COR-L47 (cell line): ENCODE measurements at places on chromosomes 1 and 21.

DNA sequence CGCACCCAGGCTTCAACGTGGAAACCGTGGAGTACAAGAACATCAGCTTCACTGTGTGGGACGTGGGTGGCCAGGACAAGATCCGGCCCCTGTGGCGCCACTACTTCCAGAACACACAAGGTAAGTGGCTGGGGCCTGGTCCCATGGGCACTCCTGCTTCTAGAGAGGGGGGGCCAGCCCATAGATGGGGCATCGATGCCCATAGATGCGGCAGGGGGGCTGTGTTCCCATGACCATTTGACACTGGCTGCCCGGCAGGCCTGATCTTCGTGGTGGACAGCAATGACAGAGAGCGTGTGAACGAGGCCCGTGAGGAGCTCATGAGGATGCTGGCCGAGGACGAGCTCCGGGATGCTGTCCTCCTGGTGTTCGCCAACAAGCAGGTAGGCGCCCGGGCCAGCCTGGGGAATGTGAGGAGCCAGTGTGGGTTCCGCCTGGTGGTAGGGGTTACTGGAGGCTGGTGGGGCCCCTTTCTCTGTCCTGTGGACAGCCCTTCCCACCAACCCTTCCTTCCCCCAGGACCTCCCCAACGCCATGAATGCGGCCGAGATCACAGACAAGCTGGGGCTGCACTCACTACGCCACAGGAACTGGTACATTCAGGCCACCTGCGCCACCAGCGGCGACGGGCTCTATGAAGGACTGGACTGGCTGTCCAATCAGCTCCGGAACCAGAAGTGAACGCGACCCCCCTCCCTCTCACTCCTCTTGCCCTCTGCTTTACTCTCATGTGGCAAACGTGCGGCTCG is 5.6 kb downstream of the C1orf35 start:
- no peak for DNase-seq

DNA sequence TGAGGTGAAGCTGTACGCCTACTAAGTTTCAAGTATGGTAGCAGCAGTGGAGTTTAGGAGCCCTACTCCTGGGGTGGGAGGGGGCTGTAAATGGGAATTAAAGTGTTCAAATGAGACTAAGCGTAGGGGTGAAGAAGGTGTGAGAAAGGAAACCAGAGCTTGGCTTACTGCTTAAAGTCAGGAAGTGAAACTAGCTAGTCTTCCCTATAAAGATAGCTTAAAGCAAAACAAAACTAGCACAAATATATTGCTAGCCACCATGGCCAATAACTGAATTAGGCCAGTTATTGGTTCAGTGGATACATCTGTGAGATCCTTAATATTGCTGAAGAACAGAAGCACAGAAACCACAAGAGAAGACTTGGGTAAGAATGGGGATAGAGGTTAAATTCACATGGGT is 492.2 kb upstream of the PKN2 start:
- no peak for DNase-seq

DNA sequence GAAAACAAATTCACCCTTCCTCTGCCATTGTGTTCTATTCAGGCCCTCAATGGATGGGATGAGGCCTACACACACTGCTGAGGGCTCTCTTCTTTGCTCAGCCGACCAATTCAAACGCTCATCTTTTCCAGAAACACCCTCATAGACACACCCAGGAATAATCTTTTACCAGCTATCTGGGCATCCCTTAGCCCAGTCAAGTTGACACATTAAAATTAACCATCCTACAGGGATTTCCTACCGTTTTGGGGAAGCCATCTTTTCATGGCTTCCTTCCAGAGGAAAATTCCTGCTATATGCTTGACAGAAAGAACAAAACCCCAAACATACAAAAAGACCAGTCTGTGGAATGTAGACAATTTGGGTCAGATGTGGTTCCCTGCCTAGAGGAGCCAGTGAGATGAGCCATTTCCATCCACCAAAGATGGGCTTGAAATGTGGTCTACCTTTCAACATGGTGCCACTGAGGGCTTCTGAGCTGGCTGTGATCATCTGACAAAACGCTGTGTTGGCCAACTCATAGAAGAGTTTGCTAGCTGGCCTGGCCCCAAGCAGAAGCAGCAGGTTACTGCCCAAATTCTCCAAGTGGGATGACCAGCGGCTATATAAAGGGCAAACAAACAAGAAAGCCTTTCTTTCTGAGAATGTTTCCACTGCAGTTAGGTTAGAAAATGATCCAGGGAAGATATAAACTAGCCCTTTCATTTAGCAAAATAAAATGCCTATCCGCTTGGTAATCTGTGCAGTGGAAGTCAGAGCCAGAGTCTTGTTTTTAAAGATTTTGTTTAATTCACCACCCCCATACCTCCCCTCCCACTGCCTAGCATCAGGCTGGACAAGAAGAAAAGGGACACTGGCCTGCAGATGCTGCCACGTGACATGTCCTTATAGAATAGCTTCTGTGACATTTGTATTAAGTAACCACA is 69.1 kb upstream of the MRPS6 start:
- no peak for DNase-seq

DNA sequence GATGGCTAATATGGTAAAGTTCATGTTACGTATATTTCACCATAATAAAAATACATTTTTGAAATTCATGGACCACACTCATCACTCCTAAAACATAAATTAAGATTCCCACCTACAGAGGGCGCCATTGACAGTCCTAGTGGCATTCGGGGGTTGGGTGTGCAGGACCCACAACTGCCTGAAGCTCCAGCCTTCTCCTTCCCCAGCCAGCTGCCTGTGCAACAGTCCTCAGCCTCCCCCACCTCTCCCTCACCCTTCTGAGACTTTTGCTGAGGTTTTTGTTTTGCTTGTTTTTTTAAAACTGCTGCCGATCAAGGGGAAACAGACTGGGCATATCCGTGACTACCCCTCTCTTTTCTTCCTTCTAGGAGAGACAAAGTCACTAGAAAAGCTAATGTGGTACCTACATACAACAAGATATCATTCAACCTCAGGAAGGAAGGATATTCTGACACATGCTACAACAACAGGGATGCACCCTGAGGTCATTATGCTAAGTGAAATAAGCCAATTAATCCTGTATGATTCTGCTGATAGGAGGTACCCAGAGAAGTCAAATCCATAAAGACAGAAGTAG is 9.2 kb upstream of the EVA1C start:
- DNase-seq: peak; percentile 51

DNA sequence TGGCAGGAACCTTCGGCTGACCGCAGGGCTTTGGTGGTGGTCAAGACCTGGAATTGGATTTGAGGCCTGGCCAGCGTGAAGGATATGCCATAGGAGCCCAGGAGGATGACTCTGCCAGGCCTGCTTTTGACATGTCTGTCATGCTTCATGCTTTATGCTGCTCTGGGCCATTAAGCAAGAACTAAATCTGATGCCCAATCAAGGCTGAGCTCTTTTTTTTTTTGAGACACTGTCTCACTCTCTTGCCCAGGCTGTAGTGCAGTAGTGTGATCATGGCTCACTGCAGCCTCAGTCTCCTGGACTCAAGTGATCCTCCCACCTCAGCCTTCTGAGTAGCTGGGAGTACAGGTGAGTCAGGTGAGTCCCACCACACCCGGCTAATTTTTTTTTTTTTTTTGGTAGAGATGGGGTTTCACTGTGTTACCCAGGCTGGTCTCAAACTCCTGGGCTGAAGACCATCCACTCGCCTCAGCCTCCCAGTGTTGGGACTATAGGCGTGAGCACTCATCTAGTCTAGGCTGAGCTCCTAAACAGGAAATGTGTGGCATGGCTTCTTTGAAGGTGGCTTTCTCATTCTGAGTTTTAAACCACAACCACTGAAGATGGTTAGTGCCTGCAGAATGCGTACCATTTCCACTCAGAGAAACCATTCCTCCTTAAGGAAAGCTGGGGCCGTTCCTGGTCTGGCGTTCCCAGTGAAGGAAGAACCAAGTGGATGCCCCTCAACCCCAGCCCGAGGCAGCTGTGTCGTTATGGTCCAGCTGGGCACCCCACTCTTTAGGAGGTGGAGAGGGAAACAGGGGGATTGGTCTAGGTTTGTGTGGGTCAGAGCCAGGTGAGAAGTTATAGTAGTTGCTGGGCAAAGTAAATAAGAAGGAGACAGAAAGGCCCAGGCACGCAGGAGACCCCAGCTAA is 34.2 kb upstream of the ATP5PO start:
- no peak for DNase-seq
